ENCODE measurements at places on chromosomes 12 and 14.

GRCh38 chr14:32913725-32914124, 25.0 kb upstream of the NPAS3 start:
- DNase-seq: peak; percentile 4

GRCh38 chr12:2719392-2719791, 75.4 kb upstream of the FKBP4 start:
- DNase-seq: no peak

DNA sequence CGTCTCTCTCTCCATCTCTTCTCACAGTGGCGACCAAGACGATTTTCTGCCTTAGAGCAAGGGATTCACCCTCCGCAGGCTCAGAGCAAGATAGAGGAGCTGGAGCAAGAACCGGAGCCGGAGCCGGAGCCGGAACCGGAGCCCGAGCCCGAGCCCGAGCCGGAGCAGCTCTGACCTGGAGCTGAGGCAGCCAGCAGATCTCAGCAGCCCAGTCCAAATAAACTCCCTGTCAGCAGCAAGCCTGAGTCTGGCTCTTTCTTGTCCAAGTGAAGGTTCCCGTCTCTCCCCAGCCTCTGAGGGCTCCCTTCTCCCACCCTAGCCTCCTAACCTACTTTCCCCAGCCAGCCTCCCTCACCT, 5.9 kb downstream of the LAG3 start:
- no peak for DNase-seq

- no peak for DNase-seq
Observed at GRCh38 chr12:56957229-56958052, at the start of gene RDH16. RDH16 (minus strand) TSS chr12:56957608; CDS start chr12:56957462, 146 bp downstream.

- DNase-seq: no peak
Observed at GRCh38 chr14:48304729-48305128, 629.3 kb upstream of the MDGA2 start.

DNA sequence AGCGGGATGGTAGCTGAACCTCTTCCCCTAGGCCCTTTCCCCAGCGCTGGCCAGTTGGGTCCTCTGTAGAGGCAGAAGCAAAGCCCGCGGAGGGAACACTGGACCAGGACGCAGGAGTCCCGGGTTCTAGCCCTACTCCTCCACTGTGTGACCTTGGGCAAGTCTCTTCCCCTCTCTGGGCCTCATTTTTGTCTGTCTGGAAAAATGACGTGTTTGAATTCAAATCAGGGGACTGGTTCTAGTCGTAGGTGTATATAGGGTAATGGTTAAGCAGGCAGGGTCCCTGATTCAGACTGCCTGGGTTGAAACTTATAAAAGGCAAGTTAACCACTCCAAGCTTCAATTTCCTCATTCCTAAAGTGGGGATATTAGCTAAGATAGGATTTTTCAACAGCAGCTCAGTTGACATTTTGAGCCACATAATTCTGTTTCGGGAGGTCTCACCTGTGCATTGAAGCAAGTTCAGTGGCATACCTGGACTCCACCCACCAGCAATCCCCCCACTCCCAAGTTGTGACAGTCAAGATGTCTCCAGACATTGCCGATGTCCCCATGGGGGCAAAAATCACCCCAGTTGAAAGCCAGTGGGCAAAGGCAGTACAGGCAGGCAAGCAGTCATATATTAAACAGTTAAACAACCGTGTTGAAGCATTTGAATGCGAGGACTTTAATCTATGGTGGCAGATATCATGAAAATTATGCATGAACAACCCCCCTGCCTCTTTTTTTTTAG, 899 bp downstream of the TPCN1 start:
- DNase-seq: peak; percentile 19

- no peak for DNase-seq
Observed at GRCh38 chr14:35661875-35662274, 127.9 kb downstream of the INSM2 start.

GRCh38 chr12:51911788-51912711, 4.7 kb downstream of the ACVRL1 start:
- DNase-seq: no peak

GRCh38 chr14:68564826-68565759, 227.8 kb downstream of the ZFP36L1 start:
- no peak for DNase-seq

- no peak for DNase-seq
Observed at GRCh38 chr12:14849661-14850060, 6.3 kb upstream of the ART4 start.

DNA sequence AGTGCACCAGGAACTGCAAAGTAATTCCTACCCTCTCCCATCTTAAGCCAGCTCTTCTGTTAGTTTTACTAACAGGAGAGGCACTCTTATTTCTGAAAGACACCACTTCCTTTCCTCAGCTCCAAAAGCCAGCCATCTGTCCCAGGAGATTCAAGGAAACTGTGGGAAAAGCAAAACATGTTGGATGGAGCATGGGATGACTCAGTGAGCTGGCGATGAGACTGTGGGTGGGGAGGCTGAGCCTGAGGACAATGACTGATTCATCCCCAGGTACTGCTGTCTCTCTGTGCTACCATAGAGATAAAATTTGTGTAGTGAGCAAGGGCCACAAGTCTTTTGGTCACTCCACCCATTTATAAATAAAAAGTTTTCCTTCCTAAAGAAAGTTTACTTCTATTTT, 141.4 kb downstream of the MYRFL start:
- no peak for DNase-seq

GRCh38 chr14:58537004-58537403, 100.8 kb upstream of the DACT1 start:
- no peak for DNase-seq

- no peak for DNase-seq
Observed at GRCh38 chr14:23514644-23514957, 37.0 kb downstream of the ZFHX2 start.

DNA sequence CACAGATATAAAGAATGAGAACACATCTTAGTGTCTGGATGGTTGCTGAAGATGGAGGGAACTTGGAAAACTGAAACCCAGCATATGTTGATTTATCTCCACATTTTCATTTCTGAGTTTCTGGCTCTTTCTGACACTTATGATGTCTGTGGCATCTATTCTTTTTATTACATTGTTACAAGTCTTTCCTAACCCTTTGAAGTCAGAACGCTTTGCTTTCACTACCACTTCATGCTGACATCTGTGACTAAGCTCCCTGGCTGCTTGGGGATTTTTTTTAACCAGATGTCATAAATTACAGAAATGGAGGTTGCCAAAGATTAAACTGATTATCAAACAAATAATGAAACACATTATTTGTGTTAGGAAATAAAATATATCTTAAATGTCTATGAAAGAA, 188.7 kb downstream of the KITLG start:
- DNase-seq: no peak

GRCh38 chr12:127334365-127334764, 932.6 kb upstream of the TMEM132C start:
- no peak for DNase-seq

- DNase-seq: no peak
Observed at GRCh38 chr12:93002293-93003054, 73.4 kb upstream of the EEA1 start.

DNA sequence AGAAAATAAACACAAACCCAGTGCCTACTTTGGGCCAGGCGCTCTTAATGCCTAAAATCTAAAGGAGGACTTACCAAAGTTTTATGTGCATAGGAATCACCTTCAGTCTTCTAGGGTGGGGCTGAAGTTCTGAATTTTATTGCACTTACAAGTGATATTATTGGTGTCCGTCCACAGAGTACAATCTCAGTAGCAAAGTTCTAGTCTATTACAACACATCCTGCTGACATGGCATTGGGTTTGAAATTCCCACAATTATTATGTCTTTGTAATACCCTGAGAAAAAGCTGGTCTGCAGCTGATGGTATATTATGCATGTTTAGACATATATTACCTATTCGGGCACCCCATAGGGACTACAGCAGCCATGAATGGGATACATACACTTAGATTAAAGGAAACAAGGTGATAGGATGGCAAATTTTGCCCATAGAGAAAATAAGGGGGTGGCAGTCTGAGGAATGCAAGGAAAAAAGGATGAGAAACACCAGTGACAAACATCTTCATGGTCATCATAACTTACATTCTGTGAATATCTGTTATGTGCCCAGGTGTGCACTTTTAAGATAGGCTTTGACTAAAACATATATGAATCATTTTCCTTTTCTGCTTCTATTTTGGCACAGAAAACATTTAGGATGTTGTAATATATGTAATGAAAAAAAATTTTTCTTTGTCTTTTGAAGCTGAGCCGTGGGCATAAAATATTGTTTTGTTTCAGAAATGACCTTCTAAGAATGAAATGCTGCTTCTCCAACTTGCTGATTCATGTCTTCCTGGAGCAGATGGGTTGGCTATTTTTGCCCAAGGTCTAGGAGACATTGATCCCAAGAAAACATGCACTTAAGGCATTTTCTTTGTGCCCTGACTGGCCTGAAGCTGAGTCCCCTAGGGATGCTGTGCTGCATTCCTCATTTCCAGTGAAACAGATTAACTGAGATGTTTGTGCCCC, 27.2 kb upstream of the ALG10 start:
- DNase-seq: no peak

DNA sequence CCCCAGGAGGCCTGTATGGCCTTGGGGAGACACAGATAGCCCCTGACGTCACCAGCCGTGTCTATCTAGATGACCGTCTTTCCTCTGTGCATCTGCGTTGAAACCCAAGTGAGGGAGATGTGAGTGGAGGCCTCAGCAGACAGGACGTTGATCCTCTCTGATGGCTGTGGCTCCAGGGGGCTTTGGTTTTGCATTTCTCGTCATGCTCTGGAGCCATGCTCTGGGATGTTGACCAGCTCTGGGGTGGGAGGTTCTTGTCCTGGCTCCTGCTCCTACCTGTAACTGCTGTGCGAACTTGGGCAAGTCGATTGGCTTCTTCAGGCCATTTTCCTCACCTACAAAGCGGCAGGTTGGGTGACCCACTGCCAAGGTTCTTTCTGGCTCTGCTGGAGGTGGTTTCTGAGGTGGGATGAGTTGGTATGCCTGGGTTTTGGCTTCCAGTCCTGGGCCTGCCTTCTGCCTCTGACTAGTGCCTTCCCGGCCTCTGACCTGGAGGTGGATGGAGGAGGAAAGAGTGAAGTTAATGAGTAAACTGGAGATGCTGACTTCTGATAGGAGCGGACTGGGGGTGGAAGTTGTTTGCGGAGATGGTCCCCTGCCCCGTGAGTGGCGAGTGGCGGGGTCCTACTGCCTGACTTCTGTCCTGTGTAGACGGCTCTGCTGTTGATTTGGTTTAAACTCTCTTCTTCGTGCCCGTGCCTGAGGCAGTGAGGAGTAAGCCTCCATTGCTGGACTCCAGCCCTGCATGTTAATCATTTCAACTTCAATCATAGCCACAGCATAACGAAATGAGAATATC, 8.4 kb downstream of the TSPAN9 start:
- DNase-seq: no peak

GRCh38 chr12:1184402-1184801, 193.4 kb downstream of the ERC1 start:
- DNase-seq: no peak

GRCh38 chr12:131091976-131092691, 138.4 kb downstream of the ADGRD1 start:
- DNase-seq: no peak

- no peak for DNase-seq
Observed at GRCh38 chr14:36702474-36702873, 40.8 kb downstream of the PAX9 start.

DNA sequence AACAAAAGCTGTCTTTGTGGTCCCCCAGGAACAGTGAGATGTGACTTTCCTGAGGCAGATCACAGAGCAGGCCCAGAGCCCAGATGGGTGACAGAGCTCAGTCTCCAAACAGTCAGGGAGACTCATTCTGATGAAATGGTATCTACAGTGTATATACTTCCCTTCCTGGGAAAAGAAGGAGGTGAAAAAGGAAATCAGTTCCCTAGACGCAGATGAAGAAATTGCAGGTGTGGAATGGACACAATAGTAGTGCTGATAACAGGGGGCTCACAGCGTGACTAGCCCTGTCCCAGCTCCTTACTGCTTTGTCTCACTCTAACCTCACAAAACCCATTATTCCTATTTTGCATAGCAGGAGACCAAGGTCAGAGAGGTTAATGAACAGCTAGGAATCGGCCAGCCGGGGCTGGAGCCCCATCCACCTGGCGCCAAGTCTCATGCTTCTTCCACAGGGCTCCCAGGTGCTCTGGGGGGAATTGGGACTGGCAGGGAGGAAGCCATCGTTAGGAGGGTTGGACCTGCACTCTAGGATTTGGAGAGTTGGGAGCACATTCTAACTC, 11.9 kb downstream of the KCNH3 start:
- DNase-seq: no peak

DNA sequence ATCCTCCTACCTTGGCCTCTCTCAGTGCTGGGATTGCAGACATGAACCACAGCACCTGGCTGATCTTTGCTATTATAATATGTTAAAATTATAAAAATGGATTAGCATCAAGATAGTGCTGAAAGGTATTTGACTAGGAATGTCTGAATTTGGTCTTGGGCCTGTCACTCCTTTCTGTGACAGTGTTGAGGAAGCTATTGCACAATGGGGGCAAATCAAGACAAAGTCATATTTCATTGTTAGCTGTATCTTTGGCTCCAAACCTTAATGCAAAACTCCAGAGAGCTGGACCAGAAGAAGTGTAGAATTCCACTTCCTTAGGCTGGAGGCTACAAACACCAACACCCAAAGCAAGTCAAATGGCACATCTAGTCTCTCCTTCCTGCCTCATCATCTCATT, 42.2 kb downstream of the ZCRB1 start:
- DNase-seq: no peak

DNA sequence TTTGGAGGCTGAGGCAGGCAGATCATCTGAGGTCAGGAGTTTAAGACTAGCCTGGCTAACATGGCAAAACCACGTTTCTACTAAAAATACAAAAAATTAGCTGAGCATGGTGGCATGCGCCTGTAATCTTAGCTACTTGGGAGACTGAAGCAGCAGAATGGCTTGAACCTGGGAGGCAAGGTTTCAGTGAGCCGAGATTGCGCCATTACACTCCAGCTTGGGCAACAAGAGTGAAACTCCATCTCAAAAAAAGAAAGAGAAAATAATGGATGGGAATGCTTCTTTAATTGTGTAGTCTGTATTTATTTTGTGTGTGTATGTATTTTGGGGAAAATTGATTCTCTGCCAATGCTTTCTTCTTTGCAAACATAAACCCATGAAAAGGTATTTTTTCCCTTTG, 32.5 kb downstream of the SRGAP1 start:
- no peak for DNase-seq

DNA sequence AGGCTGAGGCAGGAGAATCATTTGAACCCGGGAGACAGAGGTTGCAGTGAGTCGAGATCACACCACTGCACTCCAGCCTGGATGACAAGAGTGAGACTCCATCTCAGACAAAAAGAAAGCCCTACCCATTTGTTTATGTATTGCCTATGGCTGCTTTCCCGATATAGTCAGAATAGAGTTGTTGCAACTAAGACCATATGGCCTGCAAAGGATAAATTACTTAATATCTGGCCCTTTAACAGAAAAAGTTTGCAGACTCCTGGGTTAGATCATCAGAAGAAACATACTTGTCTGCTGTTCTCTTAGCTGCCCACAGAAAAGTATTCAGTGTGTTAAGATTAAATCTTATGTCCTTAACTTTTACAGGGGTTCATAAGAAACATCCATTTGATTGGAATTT, 122.4 kb upstream of the VASH1 start:
- no peak for DNase-seq

GRCh38 chr12:50039151-50039835, 14.0 kb upstream of the RACGAP1 start:
- DNase-seq: peak; percentile 69
